ENCODE measurements at places on chromosomes 16 and 17. TPM values are rescaled to one million over a fixed set of nuclear protein-coding genes. Genes with fewer than 3 reads are reported as not detected.

Gene MT1M
- 33.3 TPM for polyA plus RNA-seq

Gene MYH1
- not detected for polyA plus RNA-seq

Gene CCDC40
- polyA plus RNA-seq, result 10.0 TPM

Gene KRT27
- polyA plus RNA-seq, result not detected

Gene TTYH2
- polyA plus RNA-seq, result 91.1 TPM

Gene GNGT2
- 1.4 TPM for polyA plus RNA-seq

Gene EVI2A
- polyA plus RNA-seq, result 27.8 TPM

Gene KRTAP4-9
- polyA plus RNA-seq, result not detected

Gene DNAI2
- 0.56 TPM for polyA plus RNA-seq

Gene ALDH3A1
- polyA plus RNA-seq, result 0.76 TPM

Gene JPH3
- polyA plus RNA-seq, result 31.2 TPM

Gene CAVIN1
- polyA plus RNA-seq, result 36.9 TPM

Gene HIC1
- polyA plus RNA-seq, result 2.6 TPM

Gene WNK4
- polyA plus RNA-seq, result 0.80 TPM

Gene KRTAP2-3
- not detected for polyA plus RNA-seq

Gene ZG16B
- polyA plus RNA-seq, result not detected

Gene CMTM2
- polyA plus RNA-seq, result 0.32 TPM

Gene C17orf50
- polyA plus RNA-seq, result 0.68 TPM

Gene KRTAP9-4
- not detected for polyA plus RNA-seq

Gene ZDHHC1
- 10.6 TPM for polyA plus RNA-seq

Gene NT5C3B
- polyA plus RNA-seq, result 91.5 TPM

Gene NPIPB4
- 6.2 TPM for polyA plus RNA-seq

Gene PLA2G15
- 12.2 TPM for polyA plus RNA-seq

Gene DPEP1
- polyA plus RNA-seq, result 0.59 TPM

Gene SEPTIN1
- polyA plus RNA-seq, result 4.8 TPM

Gene NTN1
- polyA plus RNA-seq, result 2.2 TPM

Gene WDR45B
- 72.9 TPM for polyA plus RNA-seq

Gene ZG16
- polyA plus RNA-seq, result not detected

Gene TNFRSF13B
- not detected for polyA plus RNA-seq
